ENCODE measurements at places on chromosomes 3 and 15.

- no peak for DNase-seq
These were observed 107.8 kb downstream of the ANP32A start for GRCh38 chr15:68712886-68713285.

- DNase-seq: peak; percentile 80
These were observed 393.7 kb downstream of the FEZF2 start for GRCh38 chr3:61979638-61980037.

GRCh38 chr3:64901522-64901885 is 213.7 kb upstream of the ADAMTS9 start:
- DNase-seq: no peak

DNA sequence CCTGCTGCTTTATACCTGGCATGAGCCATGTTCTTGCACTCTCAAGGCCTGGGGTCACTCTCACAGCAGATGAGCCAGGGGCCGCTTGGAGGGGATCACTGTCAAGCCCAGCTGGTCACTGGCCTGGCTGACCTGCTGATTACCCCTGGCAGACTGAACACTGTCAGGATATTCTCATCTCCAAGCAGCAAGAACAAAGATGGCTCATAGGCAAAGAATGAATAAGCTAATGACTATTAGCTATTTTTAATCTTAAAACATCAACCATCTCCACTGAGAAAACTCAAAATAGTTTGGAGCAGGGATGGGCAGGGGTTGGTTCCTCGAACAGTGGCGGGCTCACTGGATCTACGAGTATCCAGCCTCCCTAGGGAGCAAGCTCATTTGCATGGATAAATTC is 64.4 kb upstream of the ACAN start:
- DNase-seq: no peak

GRCh38 chr3:82628385-82629014 is 867.1 kb upstream of the GBE1 start:
- DNase-seq: no peak

- DNase-seq: no peak
These were observed 43.7 kb downstream of the POC1A start for GRCh38 chr3:52110502-52110901.

GRCh38 chr3:187746442-187747281 is 1.4 kb upstream of the BCL6 start:
- no peak for DNase-seq

DNA sequence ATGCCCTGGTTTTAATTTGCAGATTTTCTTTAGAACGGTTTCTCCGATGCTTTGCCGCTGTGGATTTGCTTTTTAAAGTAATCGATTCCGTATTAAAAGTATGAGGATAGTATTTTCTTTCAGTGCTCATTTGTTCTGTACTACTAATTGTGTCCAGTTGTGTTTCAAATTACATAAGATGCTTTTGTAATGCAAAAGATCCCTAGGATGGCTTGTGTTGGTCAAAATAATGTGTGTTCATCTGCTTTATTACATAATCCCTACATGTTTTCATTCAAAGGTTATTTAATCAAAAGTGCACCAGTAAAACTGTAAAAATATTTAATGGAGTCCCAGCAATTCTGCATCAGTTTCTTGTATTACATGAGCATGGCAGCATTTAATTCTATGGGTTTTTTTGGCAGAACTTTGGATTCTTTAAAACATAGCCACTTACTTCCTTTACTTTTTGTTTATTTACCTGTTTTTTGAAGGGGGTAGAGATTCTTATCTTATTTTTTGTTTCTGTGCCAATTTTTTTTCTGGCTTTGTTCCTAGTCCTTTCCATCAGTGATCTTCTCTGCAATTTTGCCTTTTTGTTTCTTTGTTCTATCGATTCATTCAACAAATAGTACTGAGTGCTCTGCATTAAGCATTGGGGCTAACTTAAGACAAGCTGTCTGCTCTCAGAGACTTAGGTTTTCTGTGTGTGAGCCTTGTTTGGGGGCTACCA is 352.8 kb downstream of the LRTM1 start:
- no peak for DNase-seq

Measured in endothelial cell of umbilical vein (primary cell).